ENCODE measurements at places on chromosomes 2 and 18.
A peak's percentile ranks its signal among the peaks of the same experiment; 100 is the strongest.

DNA sequence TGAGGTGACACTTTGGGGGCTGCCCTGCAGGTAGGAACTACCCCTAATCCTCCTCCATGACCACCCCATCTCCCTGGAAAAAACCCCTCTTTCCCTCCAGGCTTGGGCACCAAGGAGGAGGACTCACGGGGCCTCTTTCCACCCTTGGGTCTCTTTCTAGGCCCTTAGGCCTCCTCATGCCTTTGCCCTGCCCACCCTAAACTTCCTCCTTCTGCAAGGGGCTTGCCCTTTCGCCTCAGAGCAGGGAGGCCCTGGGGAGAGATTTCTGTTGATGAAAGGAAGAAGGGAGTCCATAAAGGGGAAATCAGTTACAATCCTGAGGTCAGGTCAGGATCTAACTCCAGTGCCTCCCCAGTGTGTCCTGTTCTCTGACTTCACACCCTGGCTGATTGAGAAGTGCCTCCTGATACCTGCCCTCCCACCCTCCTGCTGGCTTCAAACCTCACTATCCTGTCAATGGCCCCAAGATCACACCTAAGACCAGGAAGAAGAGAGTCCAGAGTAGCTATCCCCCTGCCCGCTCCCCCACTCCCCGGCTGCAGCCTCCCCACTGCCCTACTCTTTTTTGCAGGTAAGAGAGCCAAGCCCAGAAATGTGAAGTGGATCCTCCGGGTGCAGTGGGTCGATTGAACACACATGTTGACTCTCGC, 16.7 kb upstream of the TNS1 start:
- DNase-seq = no peak

DNA sequence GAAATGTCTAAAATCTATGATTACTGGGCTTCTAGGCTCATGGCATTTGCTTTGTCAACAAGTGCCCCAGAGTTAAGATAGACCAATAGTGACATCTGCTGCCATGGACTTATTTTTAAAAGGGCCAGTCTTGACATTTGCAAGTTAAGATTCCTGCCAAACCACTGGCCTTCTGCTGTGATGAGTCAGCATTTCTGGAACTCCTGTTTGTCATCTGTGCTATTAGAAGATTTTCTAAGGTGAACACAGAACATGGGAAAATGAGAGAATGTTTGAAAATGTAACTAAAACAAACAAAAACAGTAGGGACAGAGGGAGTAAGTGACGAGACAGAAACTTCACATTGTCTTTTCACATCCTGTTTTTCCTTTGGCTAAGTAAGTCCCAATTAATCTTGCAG, 93.7 kb upstream of the WDR75 start:
- no peak for DNase-seq

DNA sequence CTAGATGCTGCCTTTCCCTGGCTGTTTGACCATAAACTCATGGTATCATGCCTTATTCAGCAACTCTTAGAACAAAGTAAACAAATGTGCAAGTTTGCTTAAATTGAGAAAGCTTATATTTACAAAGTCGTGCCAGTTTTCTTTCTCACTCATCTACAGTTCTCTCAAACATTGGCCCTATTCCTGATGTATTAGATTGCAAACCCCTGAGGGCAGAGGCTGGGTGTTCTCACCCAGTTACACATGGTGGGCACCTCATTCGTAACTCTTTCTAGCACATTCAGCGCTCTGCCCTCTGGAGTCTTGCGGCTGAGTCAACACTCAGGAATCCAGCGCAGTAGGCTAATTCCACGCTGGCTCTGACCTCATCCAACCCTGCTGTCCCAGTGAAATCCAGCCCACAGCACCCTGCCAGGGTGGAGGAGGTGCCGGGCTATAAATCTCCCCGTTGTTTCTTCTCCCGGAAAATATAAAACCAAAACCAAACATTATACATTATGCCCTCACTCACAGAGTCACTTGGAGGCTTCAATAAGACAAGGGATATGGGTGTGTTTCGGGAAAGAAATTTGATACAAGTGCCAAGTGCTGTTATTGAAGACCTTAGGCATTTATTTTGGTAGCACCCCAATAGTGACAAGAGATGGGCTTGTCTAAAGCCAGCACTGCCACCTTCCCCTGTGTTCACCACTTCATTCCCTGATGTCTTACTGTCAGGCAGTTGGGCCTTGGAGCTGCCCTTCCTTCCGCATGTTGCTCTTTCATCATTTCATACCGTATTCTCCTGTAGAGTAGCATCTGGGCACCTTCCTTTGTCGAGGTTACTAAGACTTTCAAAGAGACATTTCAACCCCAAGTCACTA, 287.4 kb downstream of the PRKCE start:
- peak; percentile 2 for DNase-seq

GRCh38 chr2:143481237-143481623, 352.0 kb downstream of the ARHGAP15 start:
- DNase-seq = no peak

- DNase-seq = no peak
These were observed 314.8 kb downstream of the CDH2 start for GRCh38 chr18:27862041-27862682.
